Neuronal stem cell (in vitro differentiated cells): ENCODE measurements at places on chromosomes 6 and 20.

DNA sequence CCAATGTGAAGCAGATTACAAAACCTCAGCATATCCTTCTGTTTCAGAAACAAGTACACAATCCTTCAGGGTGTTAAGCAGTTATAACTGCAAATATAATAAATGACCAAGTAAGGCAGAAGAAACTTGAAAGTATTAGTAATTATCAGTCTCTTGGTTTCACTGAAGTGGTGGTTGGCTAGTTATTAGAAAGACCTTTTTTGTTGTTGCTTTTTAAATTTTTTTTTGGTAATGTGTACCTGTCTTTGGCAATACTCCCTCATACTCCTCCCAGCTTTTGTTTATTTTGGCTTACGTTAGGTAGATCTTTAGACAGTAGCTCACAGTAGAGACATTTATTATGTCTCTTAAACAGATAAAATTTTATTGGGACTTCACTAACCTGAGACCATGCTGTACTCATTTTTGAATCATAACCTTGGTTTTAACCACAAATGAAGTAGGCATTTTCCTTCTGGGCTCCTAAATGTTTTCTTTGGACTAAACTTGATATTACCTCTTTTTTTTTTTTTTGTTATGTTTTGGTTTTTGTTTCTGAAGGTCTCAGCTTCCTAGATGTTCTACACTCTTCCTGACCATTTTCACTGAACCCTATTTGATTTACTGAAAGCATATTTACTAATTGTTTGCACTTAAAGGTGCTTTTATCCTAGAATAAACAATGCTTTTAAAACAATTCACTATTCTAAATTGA lies 6.4 kb downstream of the CD2AP start:
- H3K4me1 ChIP-seq, result peaks cover 2% of the 10 kb centered on the region
- H3K4me3 ChIP-seq, result no peak overlapping the region
- H3K36me3 ChIP-seq, result no peaks in the 10 kb centered on the region
- H3K27me3 ChIP-seq, result no peaks in the 10 kb centered on the region
- DNase-seq, result no peak

- H3K4me3 ChIP-seq, result no peak overlapping the region
- no peaks in the 10 kb centered on the region for H3K4me1 ChIP-seq
- no peak for DNase-seq
- no peaks in the 10 kb centered on the region for H3K27me3 ChIP-seq
- H3K36me3 ChIP-seq, result no peaks in the 10 kb centered on the region
These were observed 203.0 kb upstream of the TBX18 start for GRCh38 chr6:84967389-84967788.

DNA sequence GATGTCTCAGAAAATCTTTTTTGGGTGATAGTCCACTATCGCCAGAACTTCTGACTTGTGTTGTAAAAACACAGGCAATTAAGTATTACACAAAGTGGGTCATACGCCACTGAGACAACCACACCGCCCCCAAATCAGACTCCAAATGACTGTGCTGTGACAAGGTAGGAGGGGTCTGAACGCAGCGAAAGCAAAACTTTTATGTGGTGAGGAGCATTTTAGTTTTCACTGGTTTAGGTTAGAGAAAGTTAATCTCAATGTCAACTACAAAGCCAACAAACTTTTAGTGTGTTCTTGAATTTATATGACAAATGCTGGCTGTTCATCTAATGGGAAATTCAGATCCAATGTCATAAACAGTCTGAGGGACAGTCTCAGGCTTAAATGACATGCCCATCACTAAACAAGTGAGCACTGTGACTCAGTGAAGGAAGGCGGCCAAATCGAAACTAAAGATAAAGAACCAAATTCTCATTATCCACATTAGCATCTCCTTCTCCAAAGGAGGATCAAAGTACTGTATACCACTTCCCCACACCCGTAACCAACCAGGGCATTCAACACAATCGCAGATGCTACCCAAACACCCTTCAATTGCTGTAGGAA lies 186.7 kb downstream of the GJA10 start:
- H3K4me3 ChIP-seq, result no peak overlapping the region
- H3K36me3 ChIP-seq, result no peaks in the 10 kb centered on the region
- H3K4me1 ChIP-seq, result peaks cover 8% of the 10 kb centered on the region
- no peak for DNase-seq

DNA sequence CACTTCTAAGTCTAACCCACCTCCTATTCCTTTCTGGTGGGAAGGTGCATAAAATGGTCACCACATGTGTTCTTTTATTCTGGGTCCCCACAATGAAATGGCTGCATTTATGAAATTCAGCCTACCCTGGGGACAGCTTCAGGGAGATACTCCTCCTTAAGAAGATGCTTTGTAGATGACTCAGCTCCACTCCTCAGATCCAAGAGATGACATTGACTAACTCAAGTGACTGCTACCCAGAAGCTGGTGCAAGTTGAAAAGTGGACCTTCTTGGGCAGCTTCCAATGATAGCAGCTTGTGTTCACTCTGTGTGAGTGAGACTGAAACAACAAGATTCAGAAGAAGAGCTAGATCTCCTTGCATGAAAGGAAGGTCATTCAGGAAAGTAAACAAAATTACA lies 113.4 kb downstream of the SCP2D1 start:
- H3K4me1 ChIP-seq, result no peaks in the 10 kb centered on the region
- H3K36me3 ChIP-seq, result no peaks in the 10 kb centered on the region
- no peak for DNase-seq
- H3K4me3 ChIP-seq, result no peak overlapping the region
- no peaks in the 10 kb centered on the region for H3K27me3 ChIP-seq

- no peaks in the 10 kb centered on the region for H3K36me3 ChIP-seq
- H3K4me3 ChIP-seq, result no peak overlapping the region
- DNase-seq, result peak; percentile 90
- H3K27me3 ChIP-seq, result no peaks in the 10 kb centered on the region
- peaks cover 2% of the 10 kb centered on the region for H3K4me1 ChIP-seq
These were observed 24.8 kb downstream of the C6orf15 start for GRCh38 chr6:31087494-31088089.

GRCh38 chr6:31729979-31730630 lies 1.0 kb upstream of the DDAH2 start:
- peak overlapping the region; percentile 94 for H3K4me3 ChIP-seq
- peak; percentile 93 for DNase-seq
- no peaks in the 10 kb centered on the region for H3K27me3 ChIP-seq
- H3K36me3 ChIP-seq, result peaks cover 86% of the 10 kb centered on the region
- H3K27ac ChIP-seq, result peak overlapping the region; percentile 84
- H3K4me1 ChIP-seq, result peaks cover 13% of the 10 kb centered on the region

DNA sequence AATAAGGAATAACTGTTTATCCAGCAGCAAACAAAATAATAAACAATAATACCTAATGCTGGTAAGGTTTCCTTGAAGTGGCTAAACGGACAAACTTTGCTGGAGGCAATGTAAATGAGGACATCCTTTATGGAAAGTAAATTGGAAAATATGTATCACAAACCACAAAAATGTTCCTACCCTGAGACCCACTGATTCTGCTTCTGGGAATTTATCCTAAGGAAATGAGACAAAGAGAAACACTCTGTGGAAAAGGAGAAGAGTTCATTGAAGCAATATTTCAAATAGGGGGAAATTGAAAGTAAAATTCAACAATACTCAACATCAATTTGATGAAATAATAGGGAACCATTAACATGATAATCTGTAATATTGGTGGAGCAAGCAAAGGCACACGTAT lies 37.9 kb downstream of the MAFB start:
- no peaks in the 10 kb centered on the region for H3K27me3 ChIP-seq
- no peak for DNase-seq
- H3K36me3 ChIP-seq, result no peaks in the 10 kb centered on the region

DNA sequence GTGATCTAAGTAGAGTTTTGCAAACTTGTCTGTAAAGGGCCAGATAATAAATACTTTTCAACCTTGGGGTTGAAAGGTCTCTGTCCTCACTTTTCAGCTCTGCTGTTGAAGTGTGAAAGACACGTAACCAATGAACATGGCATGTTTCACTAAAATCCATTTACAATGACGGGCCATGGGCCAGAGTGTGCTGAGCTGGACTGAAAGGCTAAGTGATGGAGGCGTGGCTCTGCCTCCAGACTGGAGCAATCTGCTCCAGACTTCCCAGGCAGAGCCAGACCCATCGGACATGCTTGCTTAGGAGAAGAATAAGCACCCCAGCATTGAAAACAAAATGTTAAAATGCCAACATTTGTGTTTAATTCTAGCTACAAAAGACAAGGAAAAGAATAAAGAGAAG lies 41.4 kb downstream of the SCAND1 start:
- H3K4me3 ChIP-seq, result no peak overlapping the region
- no peak overlapping the region for H3K27ac ChIP-seq
- peaks cover 65% of the 10 kb centered on the region for H3K36me3 ChIP-seq
- H3K4me1 ChIP-seq, result no peaks in the 10 kb centered on the region

DNA sequence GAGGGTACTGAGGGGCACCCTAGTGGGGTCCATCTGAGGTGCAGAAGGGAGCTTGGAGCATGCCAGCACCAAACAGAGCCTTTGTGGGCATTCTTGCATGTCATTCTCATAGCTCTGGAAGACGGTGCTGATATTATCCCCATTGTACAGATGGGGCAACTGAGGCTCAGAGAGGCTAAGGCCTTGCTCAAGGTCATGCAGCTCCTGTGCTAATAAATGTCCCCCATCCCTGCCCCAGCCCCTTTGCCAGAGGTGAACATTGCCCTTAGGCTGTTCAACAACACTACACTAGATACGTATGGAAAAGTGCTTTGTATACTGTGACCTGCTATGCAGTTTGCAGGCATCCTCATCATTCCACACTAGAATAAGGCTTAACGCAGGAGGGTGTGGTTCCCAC lies 5.5 kb upstream of the EPB41L1 start:
- no peaks in the 10 kb centered on the region for H3K36me3 ChIP-seq
- H3K4me1 ChIP-seq, result peaks cover 5% of the 10 kb centered on the region

DNA sequence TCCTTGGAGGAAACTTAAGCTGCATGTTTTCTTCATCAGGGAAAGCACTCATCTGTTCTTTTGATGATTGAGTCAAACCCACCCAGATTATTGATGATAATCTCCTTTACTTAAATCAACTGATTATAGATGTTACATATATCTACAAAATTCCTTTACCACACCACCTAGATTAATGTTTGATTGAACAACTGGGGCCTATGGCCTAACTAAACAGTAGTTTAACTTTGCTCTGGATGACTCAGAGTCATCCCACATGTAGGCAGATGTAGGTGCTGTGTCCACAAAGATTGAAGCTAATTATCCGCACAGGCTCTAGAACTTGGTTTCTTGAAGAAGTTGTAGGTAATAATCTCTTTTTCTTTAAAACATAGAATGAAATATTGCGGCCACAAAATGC lies 42.2 kb downstream of the PKIB start:
- H3K27ac ChIP-seq, result no peak overlapping the region
- H3K4me1 ChIP-seq, result no peaks in the 10 kb centered on the region
- H3K27me3 ChIP-seq, result no peaks in the 10 kb centered on the region
- no peaks in the 10 kb centered on the region for H3K36me3 ChIP-seq

- no peak overlapping the region for H3K27ac ChIP-seq
- H3K4me3 ChIP-seq, result no peak overlapping the region
- peaks cover 9% of the 10 kb centered on the region for H3K27me3 ChIP-seq
- no peaks in the 10 kb centered on the region for H3K36me3 ChIP-seq
These were observed 156.1 kb downstream of the MRPL14 start for GRCh38 chr6:43970913-43971775.

DNA sequence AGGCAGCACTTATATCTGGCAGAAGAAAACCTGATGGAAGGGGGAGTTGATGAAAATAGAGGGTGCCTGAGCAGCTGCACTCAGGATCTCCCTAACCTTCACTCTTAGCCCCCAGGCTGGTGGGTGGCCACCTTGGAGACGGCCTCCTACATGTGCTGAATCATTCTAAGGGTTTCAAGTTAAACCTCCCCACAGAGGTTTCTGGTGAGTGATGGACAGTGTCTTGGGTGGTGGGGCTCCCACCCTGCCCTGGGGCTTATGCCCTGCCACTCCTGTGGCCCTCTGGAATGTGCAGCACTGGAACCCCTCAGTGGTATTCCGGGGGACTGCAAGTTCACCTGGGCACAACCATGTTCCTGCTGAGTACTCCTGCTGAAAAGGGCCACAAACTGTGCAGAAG lies 357.2 kb downstream of the CD83 start:
- H3K4me1 ChIP-seq, result peaks cover 2% of the 10 kb centered on the region
- no peaks in the 10 kb centered on the region for H3K27me3 ChIP-seq
- no peak overlapping the region for H3K4me3 ChIP-seq
- no peak overlapping the region for H3K27ac ChIP-seq
- DNase-seq, result no peak

GRCh38 chr20:23027721-23028120 lies 7.4 kb upstream of the SSTR4 start:
- no peaks in the 10 kb centered on the region for H3K36me3 ChIP-seq
- H3K27me3 ChIP-seq, result no peaks in the 10 kb centered on the region
- no peak overlapping the region for H3K27ac ChIP-seq
- H3K4me3 ChIP-seq, result no peak overlapping the region
- DNase-seq, result no peak
- no peaks in the 10 kb centered on the region for H3K4me1 ChIP-seq

- no peaks in the 10 kb centered on the region for H3K36me3 ChIP-seq
- DNase-seq, result no peak
- no peaks in the 10 kb centered on the region for H3K27me3 ChIP-seq
- H3K4me3 ChIP-seq, result no peak overlapping the region
These were observed 806.6 kb downstream of the C6orf118 start for GRCh38 chr6:164502833-164503232.

GRCh38 chr20:61099806-61100205 lies 152.3 kb upstream of the CDH4 start:
- DNase-seq, result no peak
- no peaks in the 10 kb centered on the region for H3K4me1 ChIP-seq
- no peak overlapping the region for H3K27ac ChIP-seq
- no peak overlapping the region for H3K4me3 ChIP-seq
- H3K27me3 ChIP-seq, result no peaks in the 10 kb centered on the region
- no peaks in the 10 kb centered on the region for H3K36me3 ChIP-seq

DNA sequence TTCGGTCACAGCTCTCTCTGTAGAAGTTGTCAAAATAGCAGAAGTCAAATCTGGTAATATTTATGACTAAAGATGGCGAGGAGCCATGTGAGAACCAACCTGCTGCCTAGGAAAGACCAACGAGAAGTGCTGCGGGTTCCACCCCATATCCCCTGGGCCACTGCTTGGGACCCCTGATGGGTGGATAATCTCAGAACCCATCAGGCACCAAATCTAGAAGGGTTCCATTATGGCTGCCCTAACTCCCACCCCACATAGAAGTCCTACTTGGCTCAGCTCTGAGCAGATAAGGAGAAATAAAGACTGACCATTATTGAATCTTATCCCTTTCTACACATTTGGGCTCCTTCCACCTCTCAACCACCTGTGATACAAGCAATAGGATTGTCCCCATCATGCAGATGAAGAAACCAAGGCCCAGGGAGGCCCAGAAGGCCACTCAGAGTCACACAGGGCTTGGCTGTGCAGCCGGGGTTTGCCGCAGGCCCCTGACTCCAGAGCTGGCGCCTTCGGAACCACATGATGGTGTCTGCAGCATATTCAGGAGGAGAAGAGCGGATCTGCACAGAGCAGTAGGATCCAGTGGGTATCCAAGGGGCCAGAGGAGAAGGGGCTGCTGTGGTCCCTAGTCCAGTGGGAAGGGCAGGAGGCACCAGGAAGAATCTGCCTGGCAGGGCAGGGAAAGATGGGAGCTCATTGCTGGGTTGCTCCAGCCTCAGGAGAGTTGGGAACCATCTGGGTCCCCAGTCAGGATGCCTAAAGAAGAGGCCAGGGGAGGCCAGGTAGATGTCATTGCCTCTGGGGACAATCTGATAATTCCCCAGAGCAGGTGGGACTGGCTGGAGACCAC lies 9.6 kb upstream of the PCMTD2 start:
- peaks cover 2% of the 10 kb centered on the region for H3K27me3 ChIP-seq
- no peak for DNase-seq
- H3K4me1 ChIP-seq, result peaks cover 5% of the 10 kb centered on the region
- H3K27ac ChIP-seq, result no peak overlapping the region
- no peaks in the 10 kb centered on the region for H3K36me3 ChIP-seq
